Aortic smooth muscle cell (primary cell): ENCODE measurements at places on chromosomes 16 and 17. TPM values are rescaled to one million over a fixed set of nuclear protein-coding genes. Genes with fewer than 3 reads are reported as not detected.

Gene CCDC43
- total RNA-seq = 38.2 and 40.8 TPM in 2 replicates

Gene FLYWCH2
- 56.6 and 63.1 TPM in 2 replicates for total RNA-seq

Gene SNX11
- total RNA-seq = 11.0 and 11.2 TPM in 2 replicates

Gene DCTPP1
- 11.5 and 19.7 TPM in 2 replicates for total RNA-seq

Gene EME1
- 5.0 and 9.2 TPM in 2 replicates for total RNA-seq

Gene ASB16
- total RNA-seq = 0.13 and 0.44 TPM in 2 replicates

Gene MT1H
- not detected in 2 replicates for total RNA-seq

Gene GCGR
- total RNA-seq = not detected in 2 replicates

Gene SERPINF2
- not detected in 2 replicates for total RNA-seq

Gene SULT1A4
- 0.75 and 1.3 TPM in 2 replicates for total RNA-seq

Gene SLC38A7
- 25.2 and 28.2 TPM in 2 replicates for total RNA-seq

Gene FOXC2
- 3.4 and 4.9 TPM in 2 replicates for total RNA-seq

Gene EPN3
- total RNA-seq = 0.13 TPM in 1 of 2 replicates, not detected in the other

Gene CLEC10A
- total RNA-seq = 0.19 TPM in 1 of 2 replicates, not detected in the other

Gene KRTAP4-5
- not detected in 2 replicates for total RNA-seq

Gene LDHD
- 0.26 and 0.31 TPM in 2 replicates for total RNA-seq

Gene NDUFB10
- total RNA-seq = 259 and 267 TPM in 2 replicates

Gene SEPTIN12
- not detected in 2 replicates for total RNA-seq

Gene P2RX1
- total RNA-seq = 0.06 TPM in 1 of 2 replicates, not detected in the other

Gene CHD9NB
- 0.66 and 1.1 TPM in 2 replicates for total RNA-seq

Gene COG8
- 27.3 and 28.1 TPM in 2 replicates for total RNA-seq

Gene PITPNM3
- 2.3 and 2.5 TPM in 2 replicates for total RNA-seq

Gene HSD3B7
- 25.8 and 27.6 TPM in 2 replicates for total RNA-seq

Gene CACNG1
- not detected in 2 replicates for total RNA-seq

Gene CFAP97D1
- total RNA-seq = under 0.01 TPM in 2 replicates

Gene MT1F
- total RNA-seq = 0.19 and 0.79 TPM in 2 replicates

Gene KCNG4
- under 0.01 TPM in 1 of 2 replicates, not detected in the other for total RNA-seq

Gene PFN1
- total RNA-seq = 861 and 912 TPM in 2 replicates

Gene TNP2
- under 0.01 TPM in 1 of 2 replicates, not detected in the other for total RNA-seq

Gene HS3ST3A1
- total RNA-seq = 0.53 and 1.5 TPM in 2 replicates

Gene ZNF771
- 5.8 and 10.0 TPM in 2 replicates for total RNA-seq

Gene NHLRC4
- total RNA-seq = 1.7 and 2.6 TPM in 2 replicates
